ENCODE measurements at places on chromosomes 1 and 21.

DNA sequence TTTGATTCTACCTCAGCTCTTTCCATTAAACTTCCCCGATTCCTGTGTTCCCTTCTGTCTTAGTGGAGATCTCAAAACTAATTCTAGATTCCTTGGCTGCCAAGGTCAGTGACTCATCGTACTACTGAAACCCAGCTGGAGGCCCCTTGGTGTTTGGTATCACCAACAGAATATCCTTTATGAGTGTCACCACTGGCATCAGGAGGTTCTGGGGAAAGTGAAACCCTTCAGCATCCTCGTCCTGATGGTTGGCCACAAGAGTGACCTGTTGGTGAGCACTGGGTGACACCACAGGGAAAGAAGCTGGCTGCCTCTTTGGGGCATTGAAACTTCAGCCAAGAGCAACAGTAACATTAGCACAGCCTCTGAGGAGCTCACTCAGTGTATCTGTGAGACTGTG, 9.6 kb downstream of the RAB42 start:
- DNase-seq: no peak

- DNase-seq: no peak
Measured at GRCh38 chr1:33709783-33710718, 153.8 kb upstream of the HMGB4 start.

DNA sequence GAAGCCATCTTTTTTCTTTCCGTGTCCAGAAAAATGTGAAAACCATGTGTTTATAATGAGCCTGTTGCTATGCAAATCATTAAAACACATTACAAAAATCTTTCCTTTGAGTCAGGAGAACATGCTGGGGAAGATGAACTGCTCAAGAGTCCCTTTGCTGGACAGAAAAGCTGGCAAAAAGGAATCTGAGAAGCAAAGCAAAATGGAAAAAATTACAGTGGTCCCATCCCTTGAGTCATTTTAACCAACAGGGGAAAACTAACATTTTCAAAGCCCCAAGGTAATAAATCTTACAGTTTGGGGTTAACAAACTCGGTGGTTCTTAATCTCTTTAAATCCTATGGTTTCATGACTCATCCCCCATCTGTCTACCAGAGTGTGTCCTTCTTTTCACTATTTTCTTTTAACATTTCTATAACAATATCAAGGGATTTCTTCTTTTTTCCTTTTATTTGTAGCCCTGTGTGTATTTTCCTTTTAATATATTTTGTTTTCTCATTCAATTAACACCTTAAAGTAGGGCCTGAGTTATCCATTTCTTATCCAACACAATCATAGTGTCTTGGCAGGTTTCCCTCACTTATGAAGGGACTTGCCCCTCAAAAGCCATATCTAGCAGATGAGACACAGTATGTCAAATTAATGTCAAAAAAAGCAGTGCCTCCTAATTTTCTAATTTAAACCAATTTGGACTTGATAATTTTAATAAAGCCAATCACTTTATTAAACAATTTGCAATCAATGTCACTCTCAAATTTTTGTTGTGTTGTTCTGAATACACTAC, 105.4 kb downstream of the PTPN14 start:
- no peak for DNase-seq

GRCh38 chr1:208977638-208978256, 605.8 kb upstream of the CAMK1G start:
- no peak for DNase-seq

- DNase-seq: peak; percentile 22
Measured at GRCh38 chr1:179706339-179706941, 36.7 kb upstream of the FAM163A start.

DNA sequence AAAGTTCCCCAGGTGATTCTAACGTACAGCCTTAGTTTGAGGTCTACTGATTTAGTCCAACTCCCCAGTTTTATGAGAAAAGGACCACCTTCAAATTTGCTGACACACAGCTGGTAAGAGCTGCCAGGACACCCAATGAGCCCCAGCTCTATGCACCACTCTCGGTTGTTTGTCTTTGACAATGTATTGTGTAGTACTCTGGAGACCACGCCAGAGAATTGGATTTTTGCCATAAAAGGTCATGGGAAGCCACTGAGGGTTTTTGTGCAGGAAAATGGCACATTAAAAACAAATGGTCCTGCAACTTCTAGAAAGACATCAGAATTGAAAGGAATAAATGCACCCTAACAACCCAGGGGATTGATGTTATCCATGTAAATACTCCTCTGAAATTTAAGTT, 7.1 kb upstream of the IER5 start:
- DNase-seq: no peak

DNA sequence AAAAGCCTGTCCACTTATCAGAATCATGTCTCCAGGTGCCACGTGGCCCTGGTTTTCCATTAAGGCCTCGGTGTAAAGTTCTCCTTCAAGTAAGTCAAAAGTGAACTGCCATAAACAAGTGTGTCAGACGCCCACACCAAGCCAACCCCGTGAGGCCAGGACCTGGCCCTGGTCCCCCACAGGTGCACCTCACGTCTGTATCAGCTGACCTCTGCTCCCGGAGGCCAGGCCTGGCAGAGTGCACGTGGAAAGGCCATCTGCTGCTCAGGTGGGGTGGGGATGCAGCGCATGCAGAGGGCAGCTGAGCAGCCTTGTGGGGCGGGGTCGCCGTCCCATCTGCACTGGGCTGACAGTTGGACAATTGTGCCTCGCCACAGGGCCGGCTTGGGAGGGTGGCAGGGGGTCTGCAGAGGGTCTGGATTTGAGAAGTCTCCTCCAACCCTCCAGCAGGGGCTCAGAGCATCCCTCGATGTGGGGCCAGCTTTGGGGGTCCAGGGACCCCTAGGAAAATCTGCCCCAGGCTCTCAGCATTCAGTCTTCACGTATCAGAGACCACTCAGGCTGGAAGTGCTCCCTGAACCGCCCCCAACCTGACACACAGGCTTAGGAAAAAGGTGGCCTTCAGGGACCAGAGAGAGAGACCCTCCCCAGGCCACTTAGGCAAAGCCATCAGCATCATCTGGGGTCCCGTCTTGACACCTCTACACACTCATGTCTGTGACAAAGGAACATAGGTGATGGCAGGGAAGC, 3.0 kb downstream of the SLC19A1 start:
- peak; percentile 4 for DNase-seq

DNA sequence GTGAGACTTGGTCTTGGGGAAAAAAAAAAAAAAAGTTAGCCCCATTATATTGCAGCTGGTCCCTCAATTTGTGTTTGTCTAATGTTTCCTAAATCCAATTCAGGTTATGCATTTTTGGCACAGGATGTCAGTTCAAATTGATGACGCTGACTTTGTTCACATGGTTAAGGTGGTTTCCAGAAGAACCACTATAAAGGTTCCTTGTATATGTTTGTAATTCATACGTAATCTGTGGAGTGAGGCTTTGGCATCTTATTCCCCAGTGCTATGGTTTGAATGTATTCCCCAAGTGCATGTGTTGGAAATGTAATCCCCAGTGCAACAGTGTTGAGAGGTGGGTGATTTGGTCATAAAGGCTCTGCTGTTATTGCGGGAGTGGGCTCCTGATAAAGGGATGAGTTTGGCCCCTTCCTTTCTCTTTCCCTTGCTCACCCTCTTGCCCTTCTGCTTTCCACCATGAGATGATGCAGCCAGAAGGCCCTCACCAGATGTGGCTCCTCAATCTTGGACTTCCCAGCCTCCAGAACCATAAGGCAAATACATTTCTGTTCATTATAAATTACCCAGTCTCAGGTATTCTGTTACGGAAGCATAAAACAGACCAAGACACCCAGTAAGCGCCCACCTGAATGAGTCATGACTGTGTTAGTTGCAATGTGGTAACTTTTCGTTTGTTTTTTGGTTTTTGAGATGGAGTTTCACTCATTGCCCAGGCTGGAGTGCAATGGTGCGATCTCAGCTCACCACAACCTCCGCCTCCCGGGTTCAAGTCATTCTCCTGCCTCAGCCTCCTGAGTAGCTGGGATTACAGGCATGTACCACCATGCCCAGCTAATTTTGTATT, 19.5 kb upstream of the HLCS start:
- DNase-seq: peak; percentile 42

GRCh38 chr1:973459-974292, 7.4 kb downstream of the PLEKHN1 start:
- DNase-seq: no peak

DNA sequence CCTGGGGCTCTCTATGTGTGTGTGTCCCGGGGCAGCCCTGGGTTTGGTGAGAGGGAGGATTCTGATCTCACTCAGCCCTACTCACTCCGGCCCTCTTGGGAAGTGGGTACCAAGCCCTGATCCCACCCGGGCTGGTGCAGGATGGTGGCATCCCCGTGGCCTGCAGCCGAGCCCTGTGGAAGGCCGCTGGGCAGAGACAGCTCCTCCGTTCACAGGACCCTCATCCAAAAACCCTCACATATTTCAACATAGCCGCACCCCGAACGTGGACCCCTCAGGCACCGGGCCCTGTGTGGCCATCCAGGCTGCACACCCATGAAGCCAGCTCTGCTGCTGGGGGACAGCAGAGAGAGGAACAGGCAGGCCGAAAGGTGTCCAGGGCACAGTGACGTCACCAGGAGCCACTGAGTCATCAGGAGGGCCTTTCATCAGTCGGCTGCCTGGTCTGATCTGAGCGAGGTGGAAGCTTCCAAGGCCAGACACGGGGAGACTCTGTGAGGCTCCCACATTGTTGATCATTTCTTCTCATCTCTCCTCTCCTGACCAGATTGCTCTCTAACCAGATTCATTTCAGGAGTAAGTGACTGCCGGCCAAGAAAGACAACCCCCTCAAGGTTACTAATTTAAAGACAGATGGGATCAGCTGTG, 16.2 kb upstream of the GPR157 start:
- no peak for DNase-seq

GRCh38 chr1:56590520-56591011, 11.2 kb upstream of the PLPP3 start:
- no peak for DNase-seq
